ENCODE measurements at places on chromosomes 6 and 20. TPM values are rescaled to one million over a fixed set of nuclear protein-coding genes. Genes with fewer than 3 reads are reported as not detected.

DNA sequence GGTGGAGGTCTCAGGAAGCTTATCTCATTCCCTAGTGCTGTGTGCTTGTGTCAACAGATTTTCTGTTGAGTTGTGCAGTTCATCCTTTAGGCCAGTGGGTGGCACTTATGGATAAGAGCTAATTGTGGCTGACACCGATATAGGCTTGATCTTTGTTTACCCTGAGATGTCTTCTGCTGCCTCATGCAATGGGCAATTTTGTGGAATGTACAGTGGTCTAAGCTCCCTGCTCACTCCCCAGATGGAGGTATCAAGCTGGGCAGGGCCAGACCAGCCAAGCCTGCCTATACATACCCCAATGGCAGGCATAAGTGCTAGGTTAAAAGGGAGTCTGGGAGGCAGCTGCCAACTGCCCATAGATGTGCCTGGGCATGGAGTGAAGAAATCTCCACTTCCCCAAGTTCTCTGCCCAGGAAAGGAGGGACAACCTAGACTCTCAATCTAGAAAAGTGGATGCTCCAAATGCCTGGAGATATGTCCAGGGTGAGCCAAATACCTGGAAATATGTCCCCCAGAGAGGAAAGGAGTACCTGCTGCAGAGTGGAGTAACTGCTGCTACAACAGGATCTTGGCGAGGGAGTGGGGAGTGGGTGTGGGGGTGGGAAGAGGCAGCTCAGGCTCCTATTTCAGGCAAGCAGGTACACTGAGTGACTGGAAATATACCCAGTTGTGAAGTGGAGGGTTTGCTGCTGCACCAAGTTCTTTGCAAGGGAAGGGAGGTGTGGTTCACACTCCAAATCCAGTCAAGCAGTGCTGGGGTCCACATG lies 53.2 kb upstream of the ARG1 start:
- no peaks in the 10 kb centered on the region for H3K4me1 ChIP-seq
- 0 out of 2 replicates have a peak, but pooled peaks cover 3% of the 10 kb centered on the region for H3K27me3 ChIP-seq
- H3K27ac ChIP-seq = no peak overlapping the region
- H3K36me3 ChIP-seq = no peaks in the 10 kb centered on the region

GRCh38 chr6:14008809-14009208 lies 84.1 kb downstream of the RNF182 start:
- no peaks in the 10 kb centered on the region for H3K27me3 ChIP-seq
- no peaks in the 10 kb centered on the region for H3K36me3 ChIP-seq
- no peak overlapping the region for H3K4me3 ChIP-seq
- H3K27ac ChIP-seq = no peak overlapping the region

DNA sequence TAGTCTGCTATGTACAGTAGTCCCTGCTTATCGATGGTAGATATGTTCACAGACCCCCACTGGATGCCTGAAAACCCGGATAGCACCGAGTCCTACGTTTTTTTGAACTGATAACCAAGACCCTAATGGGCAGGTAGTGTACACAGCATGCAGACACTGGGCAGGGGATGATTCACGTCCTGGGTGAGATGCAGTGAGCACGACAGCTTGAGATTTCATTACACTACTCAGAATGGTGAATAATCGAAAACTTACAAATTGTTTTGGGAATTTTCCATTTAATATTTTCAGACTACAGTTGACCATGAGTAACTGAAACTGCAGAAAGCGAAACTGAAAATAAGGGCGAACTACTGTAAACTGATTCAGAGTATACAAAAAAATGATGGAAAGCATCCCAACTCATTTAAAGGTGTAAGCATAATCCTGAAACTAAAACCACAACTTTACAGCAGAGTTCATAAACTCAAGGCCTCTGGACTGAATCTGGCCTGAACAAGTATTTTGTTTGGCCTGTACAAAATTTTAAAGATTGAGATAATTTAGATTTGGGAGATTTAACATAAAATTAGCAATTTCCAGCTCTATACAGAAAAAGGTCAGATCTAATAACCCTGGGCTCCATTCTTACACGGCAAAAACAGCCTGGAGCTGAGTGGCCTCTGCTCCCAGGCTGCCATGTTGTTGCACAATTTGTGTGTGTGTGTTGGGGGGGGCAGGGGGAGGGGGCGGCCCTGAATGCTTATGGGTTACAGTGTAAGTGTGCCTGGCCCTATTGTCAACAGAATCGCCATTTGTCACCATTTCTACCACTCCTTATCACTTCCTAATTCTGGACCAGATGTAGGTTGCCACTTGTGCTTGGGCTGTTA lies 34.9 kb downstream of the RNF24 start:
- peak overlapping the region; percentile 66 for H3K27ac ChIP-seq
- peak; percentile 35 for DNase-seq
- H3K4me3 ChIP-seq = no peak overlapping the region
- H3K27me3 ChIP-seq = no peaks in the 10 kb centered on the region

- no peak for DNase-seq
- H3K4me3 ChIP-seq = no peak overlapping the region
- no peaks in the 10 kb centered on the region for H3K27me3 ChIP-seq
- no peaks in the 10 kb centered on the region for H3K36me3 ChIP-seq
- no peaks in the 10 kb centered on the region for H3K4me1 ChIP-seq
These were observed 23.5 kb downstream of the SNAP25 start for GRCh38 chr20:10242166-10242565.

ID4 gene
- 0.07 TPM for total RNA-seq

- H3K4me1 ChIP-seq = peaks cover 9% of the 10 kb centered on the region
- no peak overlapping the region for H3K27ac ChIP-seq
- no peak for DNase-seq
- no peak overlapping the region for H3K4me3 ChIP-seq
- H3K27me3 ChIP-seq = peaks cover 39% of the 10 kb centered on the region
These were observed 38.1 kb downstream of the PNLDC1 start for GRCh38 chr6:159838020-159838744.

DNA sequence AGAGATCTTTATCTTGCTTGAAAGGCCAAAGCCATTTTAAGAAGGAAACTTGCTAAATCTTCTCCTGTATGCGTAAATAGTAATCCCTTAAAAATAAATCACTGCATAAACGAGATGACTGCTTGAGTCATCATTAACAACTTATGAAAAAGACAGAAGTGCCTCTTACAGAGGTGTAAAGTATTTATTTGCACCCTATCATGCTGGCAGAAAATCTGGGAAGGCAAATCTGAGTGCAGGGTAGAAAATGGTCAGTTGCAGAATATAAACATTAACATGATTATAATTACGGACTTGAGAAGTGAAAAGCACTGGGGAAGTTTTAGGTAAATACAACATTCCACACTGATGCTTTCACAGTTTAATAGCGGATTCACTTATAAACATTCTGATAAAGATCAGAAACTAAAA lies 67.5 kb upstream of the FBXO30 start:
- H3K27ac ChIP-seq = no peak overlapping the region
- no peaks in the 10 kb centered on the region for H3K4me1 ChIP-seq
- H3K36me3 ChIP-seq = peaks cover 15% of the 10 kb centered on the region
- H3K27me3 ChIP-seq = no peaks in the 10 kb centered on the region

SLC35F1 gene
- total RNA-seq = not detected

MUC21 gene
- total RNA-seq = not detected

- H3K4me1 ChIP-seq = peaks cover 3% of the 10 kb centered on the region
- peaks cover 3% of the 10 kb centered on the region for H3K36me3 ChIP-seq
- no peak for DNase-seq
- no peak within 1 kb of the TSS for H3K4me3 ChIP-seq
- H3K27ac ChIP-seq = no peak within 1 kb of the TSS
These were observed at the start of gene ADIG for GRCh38 chr20:38581013-38581412. TSS of gene ADIG (plus strand) at chr20:38581197. CDS start at chr20:38581251, 54 bp downstream.

GRCh38 chr6:16129623-16130401 lies 926 bp downstream of the MYLIP start:
- H3K36me3 ChIP-seq = peaks cover 49% of the 10 kb centered on the region
- DNase-seq = no peak
- peaks cover 23% of the 10 kb centered on the region for H3K4me1 ChIP-seq
- no peaks in the 10 kb centered on the region for H3K27me3 ChIP-seq

GRCh38 chr6:26234421-26235301 lies 130.3 kb upstream of the BTN3A2 start:
- peak overlapping the region; percentile 73 for H3K27ac ChIP-seq
- DNase-seq = peak; percentile 71
- peaks cover 16% of the 10 kb centered on the region for H3K4me1 ChIP-seq
- H3K36me3 ChIP-seq = no peaks in the 10 kb centered on the region
- H3K27me3 ChIP-seq = no peaks in the 10 kb centered on the region

- H3K36me3 ChIP-seq = no peaks in the 10 kb centered on the region
- DNase-seq = no peak
- H3K27ac ChIP-seq = no peak overlapping the region
- H3K4me3 ChIP-seq = no peak overlapping the region
These were observed 6.7 kb downstream of the TULP1 start for GRCh38 chr6:35505999-35506412.

BMP6 gene
- 0.07 TPM for total RNA-seq

PACSIN1 gene
- 0.98 TPM for total RNA-seq

DNA sequence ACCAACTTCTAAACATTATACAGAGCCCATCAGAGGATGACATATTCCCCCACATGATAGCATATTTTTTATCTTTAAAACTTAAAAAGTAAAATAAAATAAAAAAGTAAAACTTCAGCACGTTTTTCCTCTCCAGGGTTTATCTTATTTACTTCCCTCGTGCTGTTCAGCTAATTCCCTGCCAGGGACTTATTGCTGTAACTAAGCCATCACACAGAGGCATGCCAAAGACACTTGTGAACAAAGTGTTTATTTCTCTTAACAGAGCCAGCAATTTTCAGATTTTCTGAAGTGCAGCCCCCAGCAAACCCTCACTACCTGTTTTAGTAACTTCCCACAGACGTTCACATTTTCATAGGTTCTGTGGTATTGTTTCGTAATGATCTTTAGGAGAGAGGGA lies 293.8 kb downstream of the ZNF217 start:
- H3K36me3 ChIP-seq = no peaks in the 10 kb centered on the region
- H3K27ac ChIP-seq = no peak overlapping the region
- H3K4me1 ChIP-seq = peaks cover 71% of the 10 kb centered on the region
- H3K27me3 ChIP-seq = no peaks in the 10 kb centered on the region
- DNase-seq = no peak

- no peak for DNase-seq
- no peak overlapping the region for H3K4me3 ChIP-seq
- no peaks in the 10 kb centered on the region for H3K27me3 ChIP-seq
- H3K4me1 ChIP-seq = no peaks in the 10 kb centered on the region
These were observed 101.4 kb downstream of the BMP2 start for GRCh38 chr20:6868861-6869260.

RHAG gene
- 327 TPM for total RNA-seq

DNA sequence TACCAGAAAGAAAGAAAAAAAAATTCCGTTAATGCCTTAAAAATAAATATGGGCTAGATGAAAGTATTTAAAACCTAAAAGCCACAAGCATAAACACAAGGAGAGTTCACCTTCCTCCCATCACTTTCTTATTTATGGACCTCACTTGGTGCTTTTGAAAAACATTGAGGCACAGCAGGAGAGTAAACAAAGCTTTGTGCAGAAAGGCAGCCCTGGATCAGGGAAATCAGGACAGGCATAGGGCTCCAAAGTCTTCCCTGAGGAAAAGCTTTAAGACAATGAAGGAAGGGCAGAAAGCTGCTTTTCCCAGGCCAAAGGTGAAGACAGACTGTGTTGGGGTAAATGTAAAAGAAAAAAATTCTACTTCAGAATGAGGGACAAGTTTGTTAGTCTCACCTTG lies 207.9 kb downstream of the CLVS2 start:
- no peaks in the 10 kb centered on the region for H3K36me3 ChIP-seq
- no peak for DNase-seq
- no peak overlapping the region for H3K27ac ChIP-seq
- H3K4me3 ChIP-seq = no peak overlapping the region
- no peaks in the 10 kb centered on the region for H3K4me1 ChIP-seq

DNA sequence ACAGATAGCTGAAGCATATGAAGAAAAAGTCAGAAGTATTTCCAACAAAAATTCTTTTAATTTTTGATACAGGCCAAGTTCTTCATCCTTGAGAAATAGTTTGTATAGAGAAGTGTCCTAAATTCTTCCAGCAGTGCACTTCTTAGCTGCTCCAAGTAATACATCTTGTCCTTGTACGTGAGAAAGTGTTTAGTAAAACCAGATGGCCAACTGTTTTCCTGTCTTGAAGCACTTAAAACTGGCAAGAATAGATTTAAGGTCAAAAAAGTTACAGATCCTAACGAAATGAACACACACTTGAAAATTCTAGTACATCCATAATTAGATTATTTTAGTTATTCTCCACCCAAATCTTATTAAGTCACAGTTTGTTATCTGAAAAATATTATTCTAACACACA lies 52.2 kb upstream of the HSF2 start:
- no peak for DNase-seq
- no peaks in the 10 kb centered on the region for H3K27me3 ChIP-seq
- no peak overlapping the region for H3K4me3 ChIP-seq
- no peak overlapping the region for H3K27ac ChIP-seq

CLIC5 gene
- 0.31 TPM for total RNA-seq

C6orf163 gene
- 1.4 TPM for total RNA-seq

DNA sequence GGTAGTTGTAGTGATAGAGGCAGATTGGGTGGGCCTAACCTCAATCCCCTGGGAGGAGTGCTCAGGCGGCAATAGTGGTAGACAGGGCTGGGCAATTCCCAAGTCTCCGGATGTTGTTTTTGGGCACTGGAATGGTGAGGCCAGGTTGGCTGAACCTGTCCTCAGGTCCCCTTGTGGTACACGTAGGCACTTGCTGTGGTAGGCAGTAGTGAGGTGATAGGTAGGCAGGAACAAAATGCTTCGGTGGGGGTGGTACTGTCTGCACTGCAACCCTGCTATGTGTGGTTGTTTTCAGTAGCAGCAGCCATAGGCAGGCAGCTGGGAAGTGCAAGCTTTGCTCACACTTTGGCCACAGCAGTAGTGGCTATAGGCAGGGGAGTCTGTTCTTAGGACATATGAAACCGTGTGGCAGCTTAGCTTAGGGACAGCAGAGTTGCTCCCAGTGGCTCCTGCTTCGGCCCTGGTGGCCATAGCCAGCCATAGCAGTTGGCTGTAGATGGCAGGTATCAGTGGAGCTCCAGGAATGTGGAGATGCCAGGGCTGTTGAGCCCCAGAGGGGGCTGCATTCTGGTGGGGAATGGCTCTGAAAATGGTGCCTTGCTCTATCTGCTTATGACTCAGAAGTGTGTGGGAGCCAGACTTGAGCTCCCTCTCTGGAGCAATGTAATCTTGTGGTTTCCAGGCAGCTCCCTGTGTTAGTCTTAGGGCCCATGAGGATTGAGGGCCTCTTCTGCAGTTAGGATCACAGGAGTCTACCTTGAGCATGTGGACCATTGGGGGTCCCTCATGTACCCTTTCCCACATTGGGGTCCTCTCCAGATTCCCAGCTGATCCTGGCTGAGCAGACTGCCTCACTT lies 241.8 kb upstream of the BMP2 start:
- H3K36me3 ChIP-seq = no peaks in the 10 kb centered on the region
- H3K4me1 ChIP-seq = no peaks in the 10 kb centered on the region
- DNase-seq = no peak
- H3K27ac ChIP-seq = no peak overlapping the region

DNA sequence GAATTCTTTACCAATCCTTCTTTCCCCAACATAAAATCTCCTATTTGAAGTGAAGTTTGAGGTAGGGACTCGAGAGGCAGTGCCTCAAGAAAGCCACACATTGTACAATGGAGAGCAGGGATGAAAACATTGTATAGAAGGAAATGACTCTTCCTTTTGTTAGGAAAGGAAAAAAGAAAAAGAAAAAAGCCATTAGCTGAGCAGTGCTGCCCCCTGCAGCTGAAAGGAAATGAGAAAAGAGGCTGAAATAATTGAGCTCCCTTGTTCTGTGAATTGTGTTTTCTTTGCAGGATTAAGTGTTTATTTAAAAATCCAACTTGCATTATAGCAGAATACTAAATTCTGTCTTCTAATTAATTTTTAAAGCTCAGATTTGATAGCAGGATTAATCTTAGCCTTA lies 162.9 kb upstream of the SASH1 start:
- no peaks in the 10 kb centered on the region for H3K4me1 ChIP-seq
- 0 out of 2 replicates have a peak, but pooled peaks cover 11% of the 10 kb centered on the region for H3K27me3 ChIP-seq
- H3K27ac ChIP-seq = no peak overlapping the region
- no peak overlapping the region for H3K4me3 ChIP-seq
- peak; percentile 32 for DNase-seq

ABHD16B gene
- total RNA-seq = not detected
